ENCODE measurements at places on chromosomes 4 and X.
A peak's percentile ranks its signal among the peaks of the same experiment; 100 is the strongest.

DNA sequence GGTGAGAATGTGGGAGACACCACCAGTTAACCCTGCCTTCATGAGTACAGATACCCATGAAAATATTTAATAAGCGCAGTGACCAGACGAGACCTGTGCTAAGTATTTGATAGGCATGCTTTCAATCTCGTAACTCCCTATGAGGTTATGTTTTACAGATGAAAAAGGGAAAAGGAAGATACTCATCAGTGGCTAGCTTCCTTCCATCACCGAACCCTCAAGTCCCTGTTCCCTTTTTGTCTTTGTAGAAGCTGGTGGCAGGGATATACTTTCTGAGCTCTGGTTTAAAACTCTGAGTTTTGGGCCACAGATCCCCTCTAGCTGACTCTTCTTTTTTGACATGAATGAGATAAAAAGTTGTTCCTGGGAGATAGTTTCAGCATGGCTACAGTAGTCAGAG is 26.3 kb downstream of the AFF1 start:
- no peak for DNase-seq

DNA sequence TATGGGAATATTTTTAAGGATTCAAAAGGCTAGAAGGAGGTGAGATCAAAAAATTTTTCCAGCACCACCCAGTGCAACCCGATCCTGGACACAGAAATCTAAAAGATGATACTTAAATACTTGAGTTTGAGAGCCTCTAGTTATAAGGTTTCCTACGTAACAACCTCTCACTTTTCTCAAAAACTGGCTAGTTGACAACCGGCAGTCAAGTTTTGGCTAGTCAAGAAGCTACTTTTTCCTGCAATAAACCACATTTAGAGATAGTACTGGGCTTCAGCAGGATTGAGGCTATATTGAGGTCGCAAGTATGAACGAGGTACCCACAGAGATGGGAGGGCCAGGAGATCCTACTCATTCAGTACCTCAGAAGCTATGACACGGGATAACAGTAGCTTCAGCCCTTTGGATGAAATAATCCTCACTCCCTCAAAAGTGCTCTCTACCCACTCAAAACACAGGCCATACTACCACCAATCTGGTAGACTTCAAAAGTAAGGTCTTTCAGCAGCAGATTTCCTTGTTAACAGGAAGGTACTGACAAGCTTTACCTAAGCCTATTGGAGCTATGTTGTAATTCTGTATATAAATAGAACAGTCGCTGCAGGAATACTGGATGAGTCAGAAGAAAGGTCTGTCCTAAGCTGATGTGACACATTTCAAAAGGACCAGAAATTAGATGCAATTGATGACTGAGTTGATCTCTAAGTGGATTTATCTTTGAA is 1.5 kb upstream of the TSPAN5 start:
- no peak for DNase-seq

DNA sequence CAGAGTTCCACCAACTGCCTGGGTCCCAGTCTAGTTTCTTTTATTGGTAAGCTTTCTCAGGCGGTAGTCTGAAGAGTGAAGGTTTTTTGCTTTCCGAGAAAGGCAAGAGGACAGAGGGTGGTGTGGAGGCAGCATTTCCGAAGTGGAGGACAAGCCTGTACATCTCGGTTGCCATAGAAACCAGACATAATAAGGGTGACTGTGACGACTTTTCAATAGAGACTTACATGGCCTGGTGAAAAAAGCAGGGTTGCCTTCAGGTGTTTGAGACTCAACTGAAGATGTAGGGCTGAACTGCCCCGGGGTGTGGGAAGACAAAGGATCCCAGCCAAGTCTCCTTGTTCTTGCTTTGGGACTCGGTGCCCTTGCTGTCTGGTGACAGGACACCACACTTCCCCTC is 53.6 kb upstream of the RAB40AL start:
- DNase-seq, result no peak

- DNase-seq, result no peak
Measured at GRCh38 chr4:94909645-94910044, 151.9 kb downstream of the BMPR1B start.

DNA sequence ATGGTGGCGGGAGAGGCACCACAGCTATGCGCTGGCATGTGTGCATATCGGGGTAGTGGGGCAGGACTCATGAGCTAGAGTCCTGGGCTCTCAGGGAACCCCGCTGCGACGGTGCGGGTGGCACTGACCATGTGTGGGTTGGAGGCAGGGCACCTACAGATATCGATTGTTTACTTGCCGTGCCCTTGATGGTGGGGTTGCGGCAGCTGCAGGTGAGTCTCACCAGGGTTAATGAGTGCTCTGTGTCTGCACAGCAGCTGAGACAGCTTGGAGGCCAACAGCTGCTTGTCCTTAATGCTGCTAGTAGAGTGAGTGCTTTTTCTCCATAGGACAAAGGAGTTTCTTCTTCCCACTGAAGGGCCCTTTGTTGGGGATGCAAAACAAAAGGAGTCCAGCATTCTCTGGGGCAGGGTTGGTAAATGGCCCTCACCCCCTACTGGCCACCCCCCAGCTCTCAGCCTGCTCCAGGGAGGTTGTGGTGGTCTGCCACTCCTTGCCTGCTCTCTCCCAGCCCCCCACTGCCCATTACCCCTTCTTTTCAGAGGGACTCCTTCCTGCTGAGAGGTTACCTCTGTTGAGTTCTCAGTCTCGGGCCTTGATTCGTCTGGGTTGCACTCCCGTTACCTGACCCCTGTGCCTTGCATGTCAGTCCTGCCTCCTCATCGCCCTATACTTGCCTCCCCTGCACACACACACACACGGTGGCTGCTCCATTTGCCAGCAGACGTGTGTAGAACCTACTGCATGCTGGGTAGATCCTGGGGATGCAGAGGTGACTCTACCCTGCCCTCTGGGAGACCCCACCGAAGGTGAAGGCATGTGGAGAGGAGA is 52.8 kb downstream of the TBC1D14 start:
- DNase-seq, result peak; percentile 55

DNA sequence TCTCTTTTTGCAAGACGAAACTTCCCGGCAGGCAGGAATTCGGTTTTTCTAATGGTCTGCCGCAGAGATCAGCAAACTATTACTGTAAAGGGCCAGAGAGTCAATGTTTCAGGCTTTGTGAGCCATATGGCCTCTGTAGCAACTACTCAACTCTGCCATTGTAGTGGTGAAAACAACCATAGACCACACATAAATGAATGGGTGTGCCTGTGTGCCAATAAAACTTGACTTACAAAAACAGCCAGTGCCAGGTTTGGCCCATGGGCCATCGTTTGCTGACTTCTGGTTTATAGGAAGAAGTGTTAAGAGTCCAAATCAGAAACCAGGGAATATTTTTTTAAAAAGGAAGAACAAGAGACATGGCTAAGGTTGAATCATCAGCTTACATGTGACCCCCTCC is 163.0 kb downstream of the SH3KBP1 start:
- DNase-seq, result no peak

GRCh38 chr4:185993328-185993973 is 75.5 kb upstream of the TLR3 start:
- no peak for DNase-seq

- DNase-seq, result no peak
Measured at GRCh38 chr4:147638942-147639341, 21.7 kb downstream of the TMEM184C start.

DNA sequence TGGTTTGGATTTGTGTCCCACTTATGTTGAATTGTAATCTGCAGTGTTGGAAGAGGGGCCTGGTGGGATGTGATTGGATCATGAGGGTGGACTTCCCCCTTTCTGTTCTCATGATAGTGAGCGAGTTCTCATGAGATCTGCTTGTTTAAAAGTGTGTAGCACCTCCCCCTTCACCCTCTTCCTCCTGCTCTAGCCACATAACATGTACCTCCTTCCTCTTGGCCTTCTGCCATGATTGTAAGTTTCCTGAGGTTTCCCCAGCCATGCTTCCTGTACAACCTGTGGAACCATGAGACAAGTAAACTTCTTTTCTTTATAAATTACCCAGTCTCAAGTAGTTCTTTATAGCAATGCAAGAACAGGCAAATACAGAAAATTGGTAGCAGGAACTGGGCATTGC is 138.7 kb downstream of the INPP4B start:
- no peak for DNase-seq

DNA sequence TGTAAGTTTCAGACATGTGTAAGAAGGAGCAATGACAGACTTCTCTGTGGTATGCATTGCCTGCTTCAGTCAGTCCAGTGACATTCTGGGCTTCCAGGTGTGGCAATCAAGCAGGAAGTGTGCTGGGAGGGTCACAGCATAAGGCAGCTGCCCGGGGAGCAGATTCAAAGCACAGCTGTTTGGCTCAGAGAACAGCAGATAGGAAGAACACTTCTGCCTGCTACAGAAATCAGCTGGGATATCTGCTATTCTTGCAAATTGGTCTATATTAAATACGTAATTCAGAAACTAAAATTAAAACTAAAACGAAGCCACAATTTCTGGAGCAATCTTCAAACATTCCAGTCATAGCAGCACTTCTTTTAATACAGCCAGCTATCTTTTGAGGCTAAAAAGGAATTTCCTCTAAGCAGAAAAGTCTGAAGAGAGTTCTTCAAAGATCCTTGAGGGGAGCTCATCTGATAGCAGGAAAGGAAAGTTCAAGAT is 47.5 kb upstream of the GALNT7 start:
- peak; percentile 37 for DNase-seq

GRCh38 chrX:118824173-118824730 is 628 bp downstream of the ZCCHC12 start:
- DNase-seq, result no peak

DNA sequence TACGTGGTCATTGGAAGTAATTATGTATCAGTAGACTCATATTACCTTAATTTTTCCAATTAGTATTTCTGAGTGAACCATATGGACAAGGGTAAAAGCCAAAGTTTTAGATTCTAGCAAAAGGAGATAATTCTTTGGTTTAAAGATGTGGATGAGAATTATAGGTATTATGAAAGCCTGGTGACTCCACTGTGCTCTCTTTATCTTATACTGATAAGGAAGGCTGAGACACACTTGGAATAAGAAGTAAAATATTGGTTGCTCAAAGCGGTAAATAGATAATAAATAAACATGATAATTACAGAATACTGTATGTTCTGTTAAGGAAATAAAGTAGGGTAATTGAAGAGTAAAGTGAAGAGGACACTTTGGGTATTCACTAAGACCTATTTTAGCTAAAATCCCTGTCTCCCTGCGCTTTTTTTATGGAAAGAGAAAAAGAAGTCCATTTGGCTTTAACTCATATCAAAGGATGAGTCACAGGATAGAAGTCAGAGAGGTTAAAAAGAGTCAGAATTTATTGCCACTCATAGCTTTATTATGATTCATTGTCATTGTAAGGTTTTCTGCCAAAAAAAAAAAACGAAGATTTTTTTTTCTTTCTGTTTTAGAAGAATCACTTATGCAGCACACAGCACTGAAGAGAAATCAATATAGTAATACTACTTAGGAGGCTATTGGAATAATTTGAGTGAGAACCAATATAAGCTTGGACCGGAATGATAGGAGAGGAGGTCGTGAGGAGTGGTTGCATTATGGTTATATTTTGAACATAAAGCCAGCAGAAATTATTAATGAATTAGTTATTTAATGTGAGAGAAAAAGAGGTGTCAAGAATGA is 2463.1 kb downstream of the ARAP2 start:
- DNase-seq, result no peak

GRCh38 chr4:17584521-17585213 is 7.7 kb downstream of the LAP3 start:
- DNase-seq, result no peak

GRCh38 chr4:136650541-136651277 is 881.6 kb downstream of the PCDH18 start:
- DNase-seq, result peak; percentile 33

DNA sequence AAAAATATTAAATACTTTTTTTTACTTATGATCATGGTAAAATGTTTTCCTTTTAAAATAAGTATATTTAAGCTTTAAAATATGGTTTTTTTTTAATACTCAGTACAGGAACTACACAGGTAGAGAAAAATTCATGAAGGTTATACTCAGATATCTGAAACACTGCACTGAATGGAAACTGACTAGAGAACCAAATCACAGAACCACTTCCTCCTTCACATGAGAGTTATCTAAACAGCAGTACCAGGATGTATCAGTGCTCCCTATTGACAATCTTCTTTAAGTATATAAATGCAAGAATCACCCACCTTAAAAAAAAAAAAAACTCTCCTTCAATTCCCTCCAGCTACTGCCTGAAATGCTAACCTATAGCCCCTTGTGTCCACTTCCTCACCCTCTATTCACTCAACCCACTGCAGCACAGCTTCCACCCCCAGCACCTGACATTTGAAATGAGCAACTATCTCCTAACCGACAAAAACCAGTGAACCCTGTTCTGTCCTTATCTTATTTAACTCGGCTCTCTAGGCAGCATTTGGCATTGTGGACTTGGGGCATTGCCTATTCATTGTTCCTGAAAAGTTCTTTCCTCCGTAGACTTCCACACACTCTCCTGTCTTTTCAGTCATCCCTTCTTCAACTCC is 9.1 kb downstream of the SLC7A3 start:
- no peak for DNase-seq

- no peak for DNase-seq
Measured at GRCh38 chrX:63430026-63430425, 78.9 kb upstream of the SPIN4 start.

GRCh38 chr4:7396186-7396910 is 38.4 kb downstream of the PSAPL1 start:
- DNase-seq, result no peak

DNA sequence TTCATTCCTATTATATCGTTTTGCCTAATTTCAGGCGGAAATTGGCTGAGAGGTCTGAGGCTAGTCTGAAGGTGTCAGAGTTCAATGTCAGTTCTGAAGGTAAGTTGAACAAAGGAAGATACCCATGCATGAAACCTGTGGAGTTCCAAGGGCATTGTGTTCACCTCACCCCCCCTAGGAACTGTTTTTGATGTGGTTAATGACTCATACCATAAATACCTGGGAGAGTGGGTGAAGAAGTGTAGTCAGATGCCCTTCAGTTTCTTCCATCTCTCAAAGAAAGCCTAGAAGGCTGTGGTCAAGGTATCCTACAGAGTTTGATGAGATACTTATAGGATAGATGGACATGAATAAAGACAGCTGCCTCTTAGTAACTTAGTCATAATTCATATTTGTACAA is 2.7 kb downstream of the UTP14A start:
- no peak for DNase-seq

DNA sequence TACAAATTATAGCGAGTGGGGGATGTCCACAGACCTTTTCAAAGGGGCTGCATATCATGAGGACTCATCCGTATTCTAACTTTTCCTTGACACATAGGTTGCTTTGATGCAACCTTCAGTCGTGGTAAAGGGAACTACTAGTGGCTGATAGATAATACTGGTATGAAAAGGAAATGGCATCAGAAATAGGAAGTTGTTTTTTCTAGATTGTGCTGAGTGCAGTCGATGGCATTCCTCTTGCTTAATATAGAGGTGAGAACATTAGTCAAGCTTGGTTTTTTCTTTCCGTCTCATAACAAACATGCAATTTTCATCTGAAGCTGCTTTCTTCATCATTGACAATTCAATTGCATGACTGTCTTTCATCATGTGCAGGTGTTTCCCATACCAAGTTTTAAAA is 16.6 kb downstream of the ENPEP start:
- DNase-seq, result no peak

DNA sequence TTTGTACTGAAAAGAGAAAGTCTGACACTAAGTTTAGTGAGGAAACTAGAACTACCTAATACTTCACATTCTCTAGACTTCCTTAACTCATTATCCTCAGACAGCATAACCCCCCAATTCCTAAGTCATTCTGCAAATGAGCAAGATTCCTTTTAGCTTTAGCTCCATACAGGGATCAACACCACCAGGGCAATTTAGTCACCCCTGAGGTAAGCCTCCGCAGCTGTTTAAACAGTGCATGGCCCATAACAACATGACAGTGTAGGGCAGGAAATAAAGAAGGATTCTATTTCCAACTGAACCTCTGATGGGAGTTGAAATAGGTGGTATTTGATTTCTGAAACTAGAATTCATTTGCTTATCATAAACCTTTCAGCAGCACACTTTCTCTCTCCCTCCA is 112.8 kb upstream of the DKK2 start:
- DNase-seq, result no peak
